ENCODE measurements at places on chromosomes 3 and 15.

GRCh38 chr3:196177567-196177966 lies 33.6 kb downstream of the ZDHHC19 start:
- DNase-seq: no peak

GRCh38 chr15:41660235-41661077 lies at the start of gene MGA:
TSS of gene MGA (plus strand) at chr15:41660405.
- peak; percentile 78 for DNase-seq

GRCh38 chr3:18951333-18951732 lies 197.0 kb upstream of the KCNH8 start:
- no peak for DNase-seq

DNA sequence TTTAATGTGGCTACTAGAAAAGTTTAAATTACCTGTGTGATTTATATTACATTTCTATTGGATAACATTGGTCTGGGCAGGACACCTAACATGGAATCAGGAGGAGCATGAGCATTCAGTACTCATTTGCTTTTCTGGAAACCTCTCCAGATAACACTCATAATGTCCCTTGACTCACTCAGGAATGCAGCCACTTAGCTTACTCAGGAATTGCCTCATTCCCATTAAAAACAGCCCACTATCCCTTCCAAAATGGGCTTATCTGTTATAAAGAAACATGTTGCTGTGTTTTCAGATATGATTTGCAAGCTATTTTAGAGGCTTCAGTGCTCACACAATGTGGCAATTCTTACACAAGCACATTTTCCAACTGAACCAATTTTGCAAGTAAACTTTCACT lies 17.1 kb downstream of the GBE1 start:
- no peak for DNase-seq

DNA sequence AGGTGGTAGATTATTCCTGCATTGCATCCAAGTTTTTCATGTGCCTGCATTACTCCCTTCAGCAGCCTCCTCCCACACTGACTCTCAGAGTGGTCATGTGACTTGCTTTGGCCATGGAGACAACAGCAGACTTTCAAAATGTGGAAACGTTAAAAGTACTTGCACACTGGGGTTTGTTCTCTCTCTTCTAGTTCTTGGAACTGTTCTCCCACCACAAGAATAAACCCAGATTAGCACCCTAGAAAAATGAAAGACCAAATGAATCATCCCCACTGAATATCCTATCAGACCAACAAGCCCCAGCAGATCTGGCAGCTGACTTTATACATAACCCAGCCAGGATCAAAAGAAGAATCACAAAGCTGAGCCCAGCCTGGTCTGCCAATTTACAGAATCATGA lies 398.5 kb downstream of the VPS13C start:
- no peak for DNase-seq

GRCh38 chr15:97301166-97301565 lies 659.3 kb upstream of the ARRDC4 start:
- DNase-seq: no peak

DNA sequence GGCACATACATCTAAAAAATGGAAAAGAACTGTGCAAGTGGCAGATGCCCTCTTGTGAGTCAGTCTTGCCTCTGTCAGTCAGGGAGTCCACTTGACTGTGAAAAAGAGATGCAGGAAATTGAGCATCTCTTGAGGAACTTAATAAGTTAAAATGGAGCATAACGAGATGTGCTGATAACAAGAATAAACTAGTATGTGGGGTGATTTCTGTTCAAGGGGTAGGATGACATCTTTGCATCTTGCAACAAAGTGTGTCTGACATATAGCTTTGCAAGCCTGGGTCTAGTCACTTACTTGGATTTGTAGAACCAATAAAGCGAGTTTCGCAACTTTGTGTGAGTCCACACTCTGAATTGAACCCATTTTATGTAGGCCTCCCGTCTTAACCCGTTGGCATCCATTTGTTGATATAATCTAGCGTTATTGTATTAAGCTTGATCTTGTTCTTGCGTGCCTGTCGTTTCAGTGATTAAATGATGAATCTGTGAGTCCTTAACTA lies 2.2 kb downstream of the USP3 start:
- DNase-seq: no peak

DNA sequence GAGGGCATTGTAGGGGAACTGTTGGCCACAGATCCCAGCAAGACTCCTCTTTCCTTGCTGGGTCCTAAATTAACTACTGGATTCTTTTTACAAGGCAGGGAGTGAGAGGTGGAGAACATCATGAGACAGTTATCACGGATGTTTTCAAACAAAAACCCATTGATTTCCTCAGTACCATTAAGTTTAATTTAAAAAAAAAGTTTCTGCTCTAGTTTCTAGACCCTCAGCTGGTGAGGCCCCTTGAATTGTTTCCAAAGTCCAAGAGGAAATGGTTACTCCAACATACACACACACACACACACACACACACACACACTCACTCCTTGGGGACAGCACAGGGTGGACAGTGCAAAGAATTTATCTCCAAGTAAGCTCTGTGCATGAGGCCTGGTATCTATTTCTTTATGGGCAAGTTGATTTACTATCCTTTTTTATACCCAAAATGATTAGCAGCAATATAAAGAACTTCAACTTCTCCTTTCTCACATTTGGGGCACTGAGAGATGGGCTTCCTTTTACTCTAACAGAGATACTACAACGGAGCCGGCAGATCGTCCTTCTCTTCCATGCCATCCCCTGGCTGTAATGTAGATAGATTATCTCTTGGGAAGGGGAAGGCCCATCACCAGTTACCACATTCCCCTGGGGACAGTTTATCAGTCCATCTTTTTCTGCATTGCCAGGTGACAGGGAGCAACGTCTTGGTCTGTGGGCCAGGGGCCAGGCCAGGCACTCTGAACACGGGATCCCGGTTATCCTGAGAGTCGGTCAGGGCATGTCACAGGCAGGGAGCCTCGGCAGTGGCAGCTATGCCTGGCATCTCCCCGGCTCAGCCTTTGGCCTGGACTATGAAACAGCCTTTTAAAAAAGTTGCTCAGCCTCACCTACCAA lies 54.7 kb downstream of the CORO2B start:
- no peak for DNase-seq

DNA sequence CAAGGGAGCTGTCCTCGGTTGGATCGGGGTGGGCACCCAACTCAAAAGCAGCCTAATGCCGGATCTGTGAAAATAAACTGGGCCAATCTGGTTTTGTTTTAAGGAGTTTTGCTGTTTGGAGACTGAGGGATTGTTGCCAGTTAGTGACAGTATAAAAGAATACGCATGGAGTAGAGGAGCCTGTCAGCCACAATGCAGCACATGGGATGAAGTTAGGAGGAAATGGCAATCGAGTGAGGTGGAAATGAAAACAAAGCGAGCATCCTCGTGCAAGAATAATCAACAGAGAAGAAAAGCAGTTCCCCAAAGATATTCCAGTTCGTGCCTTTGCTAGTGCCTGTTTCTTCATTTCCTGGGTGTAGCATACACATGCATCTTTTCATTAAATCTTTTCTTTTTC lies 108.4 kb upstream of the RORA start:
- no peak for DNase-seq

DNA sequence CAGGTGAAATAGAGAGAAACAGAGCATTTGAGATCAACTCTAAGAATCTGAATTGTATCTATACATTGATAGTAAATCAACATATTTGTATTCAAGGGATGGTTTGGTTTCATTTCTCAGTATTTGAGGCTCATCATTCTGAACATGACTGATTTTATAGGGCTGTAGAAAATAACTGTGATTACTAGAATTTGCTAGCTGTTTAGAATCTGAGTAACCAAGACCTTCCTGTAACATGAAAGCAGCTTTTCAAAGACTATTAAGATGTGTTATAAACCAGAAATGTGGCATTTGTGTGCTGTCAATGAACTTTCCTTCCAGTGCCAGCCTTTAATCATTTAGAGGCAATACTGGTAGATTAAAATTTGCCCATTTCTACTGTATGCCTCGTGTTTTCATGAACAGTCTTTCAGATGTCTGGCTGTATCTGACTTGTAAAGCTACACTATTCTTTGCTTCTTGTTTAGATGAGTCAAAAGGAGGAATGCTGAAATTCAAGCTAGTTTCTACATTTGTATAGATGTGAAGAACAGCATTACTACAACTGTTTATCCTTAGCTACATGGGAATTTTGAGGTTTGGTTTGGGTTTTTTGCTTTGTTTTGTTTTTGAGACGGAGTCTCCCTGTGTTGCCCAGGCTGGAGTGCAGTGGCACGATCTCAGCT lies 137.3 kb upstream of the BHLHE40 start:
- DNase-seq: no peak

DNA sequence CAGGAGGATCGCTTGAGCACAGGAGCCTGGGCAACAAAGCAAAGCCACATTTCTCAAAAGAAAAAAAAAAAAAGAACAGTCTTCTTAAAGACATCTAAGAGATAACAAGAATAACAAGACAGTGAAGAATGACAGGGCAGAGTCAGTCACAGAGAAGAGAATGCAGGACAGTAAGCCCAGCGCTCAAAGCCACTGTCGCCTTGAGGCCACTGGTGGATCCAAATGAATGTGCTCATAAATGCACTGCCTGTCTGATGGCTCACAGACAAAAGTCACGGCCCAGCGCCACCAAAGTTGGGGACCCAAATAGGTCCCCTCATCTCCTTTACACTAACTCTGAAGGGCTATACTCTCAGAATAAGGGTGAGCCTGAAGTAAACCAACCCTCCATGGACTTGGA lies 52.3 kb downstream of the FAM174B start:
- DNase-seq: no peak

DNA sequence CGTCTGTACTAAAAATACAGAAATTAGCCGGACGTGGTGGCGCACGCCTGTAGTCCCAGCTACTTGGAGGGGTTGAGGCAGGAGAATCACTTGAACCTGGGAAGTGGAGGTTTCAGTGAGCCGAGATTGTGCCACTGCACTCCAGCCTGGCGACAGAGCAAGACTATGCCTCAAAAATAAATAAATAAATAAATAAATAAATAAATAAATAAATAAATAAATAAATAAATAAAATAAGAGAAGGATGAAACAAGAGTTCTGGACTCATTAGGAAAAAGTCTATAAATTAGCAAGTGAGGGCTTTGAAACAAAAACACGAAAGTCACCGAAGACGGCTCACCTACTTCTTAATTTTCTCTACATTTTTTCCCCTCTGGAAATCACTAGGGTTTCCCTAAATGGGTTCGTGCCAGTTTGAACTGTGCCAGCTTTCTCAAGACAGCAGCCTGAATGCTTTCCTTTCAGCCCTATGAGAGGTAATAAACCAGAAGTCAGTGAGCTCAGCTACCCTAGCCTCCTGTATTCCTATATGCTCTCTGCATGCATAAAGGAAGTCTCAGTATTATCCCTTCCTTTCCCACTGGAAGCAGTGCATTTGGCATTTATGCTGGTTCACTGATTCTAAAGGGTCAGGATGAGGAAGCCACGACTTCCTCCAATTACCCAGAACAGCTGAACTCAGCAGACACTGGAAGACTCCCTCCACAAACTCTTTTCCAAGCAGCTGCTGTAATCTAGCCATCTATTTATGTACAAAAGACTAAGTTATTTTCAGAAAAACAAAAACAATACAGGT lies 266.9 kb downstream of the ZBBX start:
- DNase-seq: no peak

GRCh38 chr3:113088616-113089015 lies 97.8 kb downstream of the GTPBP8 start:
- DNase-seq: no peak

DNA sequence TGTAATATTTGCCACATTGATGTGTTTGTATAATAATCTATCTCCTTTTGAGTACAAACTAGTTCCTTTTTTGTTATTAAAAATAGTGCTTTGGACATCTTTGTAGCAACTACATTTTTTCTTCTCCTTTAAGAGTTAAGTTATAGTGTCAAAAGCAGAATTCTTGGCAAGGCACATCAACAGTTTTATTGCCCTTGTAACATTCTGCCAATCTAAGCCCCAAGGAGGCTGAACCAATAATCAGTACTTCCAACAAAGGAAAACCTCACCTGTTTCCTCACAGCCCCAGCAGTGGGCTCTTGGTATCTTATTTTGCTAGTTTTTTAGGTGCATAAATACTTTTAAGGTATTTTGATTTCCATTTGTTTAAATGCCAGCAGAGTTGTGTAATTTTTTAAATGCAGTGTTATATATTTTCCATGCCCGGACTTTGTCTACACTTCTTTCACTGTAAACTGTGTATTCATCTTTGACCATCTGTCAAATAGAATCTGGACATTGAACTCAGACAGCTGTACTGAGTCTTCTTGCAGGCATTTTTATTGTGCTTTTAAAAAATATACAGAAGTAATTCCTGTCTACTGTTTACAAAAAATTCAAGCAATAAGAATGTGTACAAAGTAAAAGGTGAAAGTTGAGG lies 101.0 kb downstream of the MYLK start:
- DNase-seq: no peak

GRCh38 chr3:15453501-15453900 lies 26.1 kb downstream of the EAF1 start:
- DNase-seq: no peak

DNA sequence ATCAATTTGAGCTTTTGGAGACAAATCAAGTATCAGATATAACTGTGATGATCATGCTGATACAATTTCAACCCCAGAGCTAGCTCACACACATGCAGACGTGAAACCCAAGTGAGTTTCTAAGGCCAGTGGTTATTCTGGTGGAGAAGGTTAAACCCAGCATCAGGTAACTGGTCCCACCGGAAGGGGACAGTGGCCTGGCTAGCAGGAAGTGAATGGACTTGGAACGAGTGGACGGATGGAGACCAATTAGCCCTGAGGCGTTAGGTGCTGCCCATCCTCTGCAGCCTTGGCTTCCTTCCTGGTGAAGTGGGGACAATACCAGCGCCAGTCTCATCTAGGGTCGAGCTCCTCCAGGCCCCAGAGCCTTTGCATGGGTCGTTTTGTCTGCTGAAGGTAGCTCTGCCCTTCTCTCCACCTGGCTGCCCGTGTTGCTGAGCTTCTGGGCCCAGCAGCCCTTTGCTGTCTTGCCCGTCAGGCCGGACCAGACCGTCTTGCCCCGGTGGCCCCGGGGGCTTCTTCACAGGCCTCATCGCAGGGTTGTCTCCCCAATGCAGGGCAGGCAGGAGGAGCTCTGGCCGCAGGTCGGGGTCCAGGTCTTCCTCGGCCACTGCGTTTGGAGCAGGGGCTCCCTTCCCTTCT lies 915 bp upstream of the KCTD6 start:
- DNase-seq: no peak

DNA sequence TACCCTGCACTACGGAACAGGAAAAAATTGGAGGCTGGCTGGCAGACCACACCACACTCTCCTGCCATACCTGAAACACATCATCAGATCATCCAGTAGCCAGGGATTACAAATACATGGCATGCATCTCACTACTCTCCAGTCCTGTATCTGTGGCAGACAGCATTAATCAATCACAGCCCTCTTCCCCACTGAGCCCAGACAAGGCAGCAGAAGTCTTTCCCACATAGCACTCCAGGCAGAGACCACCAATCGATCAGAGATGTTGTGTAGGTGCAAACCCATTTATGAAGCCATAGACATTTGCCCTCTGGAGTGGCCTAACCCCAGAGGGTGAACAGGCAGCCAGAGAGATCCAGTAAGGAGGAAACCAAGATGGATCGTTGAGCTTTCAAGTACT lies 410.9 kb upstream of the PROK2 start:
- DNase-seq: no peak
